ENCODE measurements at places on chromosomes 5 and 9. TPM values are rescaled to one million over a fixed set of nuclear protein-coding genes. Genes with fewer than 3 reads are reported as not detected.

EDIL3 gene
- 0.15 TPM for total RNA-seq

ARHGEF39 gene
- total RNA-seq, result 15.4 TPM

MRPL22 gene
- total RNA-seq, result 44.2 TPM

LECT2 gene
- not detected for total RNA-seq

NOL6 gene
- total RNA-seq, result 64.7 TPM

SLC23A1 gene
- total RNA-seq, result 1.5 TPM

ADRA1B gene
- total RNA-seq, result 9.9 TPM

ZFP2 gene
- 0.07 TPM for total RNA-seq

RNF208 gene
- 1.8 TPM for total RNA-seq

TSLP gene
- total RNA-seq, result not detected

GPR151 gene
- not detected for total RNA-seq

HK3 gene
- total RNA-seq, result not detected

COL15A1 gene
- total RNA-seq, result 0.36 TPM

BBLN gene
- total RNA-seq, result 66.7 TPM

CRHBP gene
- total RNA-seq, result 0.24 TPM

GAS1 gene
- total RNA-seq, result 0.10 TPM

FCN2 gene
- not detected for total RNA-seq

IFNA21 gene
- not detected for total RNA-seq

BHMT2 gene
- total RNA-seq, result not detected

Data from A549 treated with CpdA at 1 μM for 4 hours (cell line).